ENCODE measurements at places on chromosomes 4 and X.

GRCh38 chr4:101283434-101283833, 63.9 kb downstream of the PPP3CA start:
- no peak for DNase-seq

- peak; percentile 7 for DNase-seq
These were observed 34.1 kb downstream of the NAT8L start for GRCh38 chr4:2093265-2093664.

GRCh38 chrX:63283348-63283747, 67.8 kb downstream of the SPIN4 start:
- no peak for DNase-seq

- DNase-seq = no peak
These were observed 201.0 kb downstream of the SPRY1 start for GRCh38 chr4:123597586-123597985.

All from natural killer cell (primary cell).